ENCODE measurements at places on chromosomes 11 and 22.
A peak's percentile ranks its signal among the peaks of the same experiment; 100 is the strongest.

DNA sequence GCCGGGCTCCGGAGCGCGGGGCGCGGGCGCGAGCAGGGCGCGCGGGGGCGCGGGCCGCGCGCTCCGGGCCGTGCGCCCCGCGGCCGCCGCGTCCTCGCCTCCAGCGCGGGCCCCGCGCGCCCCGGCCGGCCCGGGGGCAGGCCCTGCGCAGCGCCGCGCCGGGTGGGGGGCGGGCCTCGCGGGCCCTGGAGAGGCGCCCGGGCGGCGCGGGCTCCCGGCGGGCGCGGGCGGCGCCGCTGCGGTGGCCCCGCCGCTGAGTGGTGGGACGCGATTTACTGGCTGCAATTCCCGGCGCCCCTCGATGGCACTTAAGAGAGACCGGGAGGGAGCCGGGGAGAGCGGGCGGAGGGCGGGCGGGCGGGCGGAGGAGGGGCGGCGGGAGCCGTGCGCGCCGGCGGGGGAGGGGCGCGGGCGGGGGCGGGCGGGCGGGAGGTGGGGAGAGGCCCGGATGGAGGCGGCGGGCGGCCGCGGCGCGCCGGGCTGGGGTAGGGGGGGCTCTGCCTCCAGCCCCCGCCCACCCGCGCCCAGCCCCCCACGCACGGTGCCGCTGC is 73.2 kb upstream of the TCF20 start:
- DNase-seq: no peak

GRCh38 chr11:132456751-132457328 is 1075.5 kb downstream of the OPCML start:
- no peak for DNase-seq

- no peak for DNase-seq
These were observed 519 bp downstream of the ARRB1 start for GRCh38 chr11:75350743-75351540.

DNA sequence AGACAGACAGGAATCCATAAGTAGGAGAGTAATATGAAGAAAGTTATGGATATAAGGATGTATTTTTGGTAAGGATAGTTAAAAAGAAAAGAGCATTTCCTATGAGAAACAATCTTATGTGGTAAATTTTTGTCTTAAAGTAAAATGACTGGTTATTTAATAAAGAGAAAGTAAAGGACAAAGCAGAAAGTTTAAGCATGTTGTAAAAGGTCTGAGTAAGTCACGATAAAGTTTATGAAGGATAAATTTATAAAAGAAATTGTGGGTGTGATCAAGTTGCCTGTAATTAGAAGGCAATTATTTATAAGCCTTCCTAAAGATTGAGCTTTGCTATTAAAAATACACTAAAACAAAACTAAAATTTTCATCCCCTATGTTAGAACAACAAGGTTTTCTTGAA is 314.7 kb upstream of the SYN3 start:
- no peak for DNase-seq

DNA sequence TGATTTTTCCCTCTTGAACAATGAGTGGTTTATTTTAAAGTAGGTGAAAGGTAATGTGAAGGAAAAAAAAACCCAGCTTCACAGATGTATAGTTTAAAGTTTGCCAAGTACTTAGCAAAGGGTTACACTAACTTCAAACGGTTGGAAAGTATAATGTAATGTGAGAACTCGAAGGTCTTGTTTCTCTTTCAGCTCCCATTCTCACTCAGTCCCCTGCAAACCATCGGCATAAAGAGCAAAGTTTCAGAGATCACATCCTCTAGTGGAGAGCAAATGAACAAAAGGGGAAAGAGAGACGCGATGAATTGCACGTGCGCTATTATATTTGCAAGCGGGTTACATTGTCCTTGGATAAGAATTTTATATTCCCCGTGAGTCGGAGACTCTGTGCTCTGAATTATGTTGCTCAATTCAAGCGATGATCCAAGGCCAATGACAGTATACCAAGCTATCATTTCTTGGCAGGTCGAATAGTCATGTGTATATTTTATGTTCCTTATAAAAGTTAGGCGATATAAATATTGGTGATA is 37.6 kb upstream of the BIRC3 start:
- no peak for DNase-seq

DNA sequence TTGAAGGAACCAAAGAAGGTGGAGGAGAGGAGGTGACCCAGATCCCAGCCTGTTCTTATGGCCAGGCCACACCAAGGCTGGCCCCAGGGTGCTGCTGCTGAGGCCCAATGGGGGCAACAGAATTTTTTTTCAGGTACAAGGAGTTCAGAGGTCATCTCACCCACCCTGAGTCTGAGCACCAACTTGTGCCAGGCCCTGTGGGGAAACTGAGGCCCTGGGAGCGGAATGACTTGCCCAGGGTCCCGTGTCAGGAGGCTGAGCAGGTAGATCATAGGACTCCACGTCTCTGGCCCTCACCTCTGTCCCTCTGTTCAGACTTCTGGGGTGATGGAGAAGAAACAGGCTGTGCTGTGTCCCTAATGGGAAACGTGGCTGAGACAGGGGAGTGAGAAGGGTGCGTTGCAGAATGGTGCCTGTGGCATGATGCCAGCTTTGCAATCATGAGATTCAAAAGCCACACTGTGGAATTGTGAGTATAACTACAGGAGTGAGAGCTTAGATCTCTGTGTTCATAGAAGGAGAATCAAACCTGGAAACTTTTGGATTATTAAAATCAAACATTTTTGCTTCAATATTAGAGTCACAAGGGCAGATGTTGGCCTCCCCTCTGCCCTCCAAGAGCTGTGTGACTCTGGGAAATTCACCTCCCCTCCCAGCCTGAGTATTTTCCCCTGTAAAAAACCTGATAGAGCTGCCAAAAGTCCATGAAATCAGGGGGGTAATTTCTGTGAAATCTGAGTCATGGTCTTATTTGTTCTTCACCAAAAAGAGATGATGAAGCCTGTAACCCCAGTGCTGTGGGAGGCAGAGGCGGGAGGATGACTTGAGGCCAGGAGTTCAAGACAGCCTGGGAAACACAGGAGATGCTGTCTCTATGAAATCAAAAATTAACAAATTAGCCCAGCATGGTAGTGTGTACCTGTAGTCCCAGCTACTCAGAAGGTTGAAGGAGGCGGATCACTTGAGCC is 874 bp downstream of the APOL1 start:
- no peak for DNase-seq

DNA sequence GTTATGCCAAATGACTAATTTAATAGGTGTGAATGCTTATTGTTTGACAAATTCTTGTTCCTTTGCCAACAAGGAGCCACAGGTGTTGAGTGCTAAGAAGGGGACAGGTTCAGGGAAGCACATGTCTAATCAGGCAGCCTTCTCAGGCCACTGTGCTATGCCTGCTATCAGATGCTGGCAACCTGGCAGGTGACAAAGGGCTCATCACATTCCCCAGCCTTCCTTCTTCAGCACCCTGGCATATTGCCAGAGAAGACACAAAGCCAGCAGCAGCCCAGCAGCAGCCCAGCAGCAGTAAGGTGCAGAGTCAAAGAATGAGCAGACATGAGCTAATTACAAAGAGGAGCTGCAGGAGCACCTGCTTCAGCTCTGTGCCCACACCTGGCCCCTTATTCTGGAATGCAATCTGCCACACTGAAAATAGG is 68.2 kb downstream of the GUCY1A2 start:
- no peak for DNase-seq

DNA sequence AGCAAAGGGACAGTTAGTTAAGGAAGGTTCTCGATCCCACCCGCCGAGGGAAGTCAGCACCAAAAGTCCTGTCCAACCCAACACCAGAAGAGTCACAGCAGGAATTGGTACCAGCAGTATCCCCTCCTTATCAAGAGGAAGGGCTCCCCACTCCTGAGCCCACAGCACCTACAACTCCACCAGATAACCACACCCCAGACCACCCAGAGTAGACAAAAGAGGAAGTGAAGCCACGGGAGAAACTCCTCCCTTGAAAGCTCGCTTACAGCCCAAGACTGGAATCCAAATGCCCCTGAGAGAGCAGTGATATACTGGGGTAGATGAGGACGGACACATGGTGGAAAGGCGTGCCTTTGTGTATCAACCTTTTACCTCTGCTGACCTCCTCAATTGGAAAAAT is 7.3 kb upstream of the CD5 start:
- no peak for DNase-seq

DNA sequence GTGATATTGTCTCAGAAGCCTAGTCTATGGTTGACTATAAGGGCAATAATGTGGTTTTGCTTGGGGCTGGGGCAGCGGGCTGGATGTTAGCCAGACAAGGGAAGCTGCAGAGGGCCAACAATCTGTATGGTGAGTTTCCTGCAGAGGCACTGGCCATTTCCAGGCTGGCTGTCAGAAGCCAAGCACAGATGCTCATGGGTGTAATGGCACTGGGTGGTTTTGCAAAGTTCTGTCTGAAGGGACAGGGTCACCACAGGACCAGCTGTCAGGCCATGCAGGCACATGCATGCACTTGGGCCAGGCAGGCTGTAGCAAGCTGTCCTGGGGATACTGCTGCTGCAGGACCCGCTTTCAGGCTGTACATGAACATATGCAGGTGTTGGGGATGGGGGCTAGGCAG is 41.7 kb upstream of the MUC15 start:
- DNase-seq: no peak

DNA sequence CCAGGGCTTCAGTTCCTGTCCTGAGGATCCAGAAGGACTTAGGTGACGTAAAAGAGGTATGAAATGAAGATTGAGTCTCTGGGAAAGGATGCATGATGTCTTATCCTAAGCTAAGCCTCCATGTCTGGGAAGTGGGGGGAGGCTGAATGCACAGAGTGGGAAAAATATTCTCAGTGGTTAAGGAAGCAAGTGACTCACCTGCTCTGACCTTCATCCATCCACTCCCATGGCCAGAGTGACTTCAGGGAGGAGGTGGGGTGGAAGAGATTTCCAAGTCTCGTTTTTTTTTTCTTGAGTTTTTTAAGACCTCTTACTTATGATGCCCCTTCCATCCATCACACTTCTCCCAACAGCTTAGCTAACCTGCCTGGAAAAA is 32.5 kb upstream of the POLD3 start:
- no peak for DNase-seq

DNA sequence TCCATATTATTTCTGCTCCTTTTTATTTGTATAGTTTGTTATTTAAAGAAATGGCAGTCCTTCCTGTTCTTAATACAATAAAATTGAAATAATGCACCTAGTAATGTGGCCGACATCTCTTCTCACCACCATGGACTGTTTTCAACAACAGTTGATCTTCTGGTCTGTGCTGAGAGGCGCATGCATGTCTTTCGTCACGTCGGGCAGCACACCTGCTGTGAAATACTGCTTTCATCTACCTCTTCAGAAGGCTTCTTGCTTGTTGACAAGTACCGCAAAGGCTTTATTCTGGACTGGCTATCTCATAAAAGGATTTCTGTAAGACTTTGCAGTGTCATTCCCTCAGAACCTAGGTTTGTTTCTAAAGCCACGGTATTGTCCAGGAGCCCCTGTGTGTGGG is 13.9 kb upstream of the MYO18B start:
- no peak for DNase-seq

GRCh38 chr22:29306175-29306834 is at the start of gene GAS2L1:
Gene GAS2L1 (plus strand): TSS chr22:29306650. CDS start chr22:29308106, 1,456 bp downstream.
- DNase-seq: peak; percentile 49

DNA sequence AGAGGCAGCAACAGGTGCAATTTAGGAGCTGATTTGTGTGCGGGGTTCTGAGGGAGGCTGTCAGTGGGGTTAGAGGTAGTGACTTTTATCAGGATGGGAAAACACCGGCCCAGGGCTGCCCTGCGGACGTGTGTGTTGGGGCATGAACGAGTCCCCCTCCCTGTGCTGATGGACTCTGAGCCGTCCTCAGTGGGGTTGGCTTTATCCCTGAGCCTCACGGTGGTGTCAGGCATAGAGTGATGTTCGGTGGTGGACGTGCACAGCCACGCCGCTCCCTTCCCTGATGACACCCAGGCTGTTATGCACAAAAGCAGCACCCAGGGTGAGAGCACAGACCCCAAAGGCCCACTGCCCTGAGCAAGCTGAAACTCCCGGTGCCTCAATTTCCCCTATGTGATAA is 809.1 kb downstream of the BRD1 start:
- no peak for DNase-seq

GRCh38 chr11:86668929-86669328 is 3.5 kb downstream of the ME3 start:
- no peak for DNase-seq

GRCh38 chr11:98003606-98004371 is 1017.0 kb upstream of the CNTN5 start:
- no peak for DNase-seq

DNA sequence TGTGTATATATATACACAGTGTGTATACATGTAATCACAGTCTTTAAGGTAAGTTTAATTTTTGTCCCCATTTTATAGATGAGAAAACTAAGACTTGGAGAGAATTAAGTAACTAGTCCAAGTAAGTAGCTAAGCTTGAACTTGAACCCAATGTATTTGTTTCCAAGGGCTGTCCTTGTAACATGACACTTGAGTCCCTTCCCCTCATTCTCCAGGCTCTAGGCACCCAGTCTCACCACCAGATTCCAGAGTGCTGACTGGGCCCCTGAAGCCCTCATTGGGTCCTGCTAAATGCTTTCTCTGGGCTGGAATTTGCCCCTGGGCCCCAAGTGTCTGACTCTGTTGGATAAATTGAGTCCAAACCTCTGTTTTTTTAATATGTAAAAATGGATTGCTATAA is 45.5 kb downstream of the ADM start:
- DNase-seq: no peak

GRCh38 chr11:95863486-95864140 is 60.3 kb downstream of the MTMR2 start:
- DNase-seq: peak; percentile 40

DNA sequence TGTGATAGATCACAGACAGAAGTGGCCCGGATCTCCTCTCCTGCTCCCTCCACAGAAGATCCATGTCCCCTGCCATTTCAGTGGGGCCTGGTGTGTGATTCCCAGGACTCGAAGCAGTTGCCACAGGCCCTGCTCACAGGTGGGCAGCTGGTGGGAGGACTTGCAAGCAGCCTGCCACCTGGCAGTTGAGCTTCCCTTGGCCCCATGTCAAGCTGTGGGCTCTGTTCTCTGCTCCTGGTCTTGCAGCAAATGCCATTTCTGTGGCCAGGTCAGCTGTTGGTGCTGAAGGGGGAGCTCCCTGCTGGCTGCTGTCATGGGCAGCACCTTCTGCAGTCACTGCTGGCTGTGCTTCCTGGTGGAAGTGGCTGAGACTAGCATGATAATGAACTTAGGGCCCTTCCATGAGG is 59.1 kb upstream of the SLC22A12 start:
- no peak for DNase-seq

DNA sequence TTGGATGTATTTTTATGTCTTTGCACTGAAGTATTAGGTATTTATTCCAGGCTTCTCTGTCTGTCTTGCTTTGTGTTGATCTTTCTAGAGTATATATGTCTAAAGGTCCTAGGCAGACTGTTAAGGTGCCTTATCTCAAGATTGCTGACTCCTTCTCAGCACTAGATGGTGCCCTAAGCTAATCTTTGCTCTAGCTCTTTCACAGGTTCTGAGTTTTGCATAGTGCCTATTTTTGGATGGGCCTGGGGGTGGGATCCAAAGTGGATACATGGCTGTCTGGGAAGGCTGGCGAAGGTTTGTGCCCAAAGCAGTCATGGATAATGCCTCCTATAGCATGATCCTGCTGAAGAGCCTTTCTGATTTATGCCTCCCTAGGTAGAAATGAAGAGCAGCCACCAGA is 154.9 kb downstream of the TRPC6 start:
- no peak for DNase-seq

GRCh38 chr11:86898689-86899088 is 56.5 kb downstream of the FZD4 start:
- no peak for DNase-seq

GRCh38 chr22:49208768-49209252 is 618.9 kb downstream of the BRD1 start:
- DNase-seq: no peak

GRCh38 chr11:94584978-94585377 is 17.8 kb downstream of the PIWIL4 start:
- no peak for DNase-seq
